Lung (tissue), 17 donors: ENCODE measurements at places on chromosomes 2 and 18. TPM values are rescaled to one million over a fixed set of nuclear protein-coding genes. Genes with fewer than 3 reads are reported as not detected.
A peak's percentile ranks its signal among the peaks of the same experiment; 100 is the strongest.

DNA sequence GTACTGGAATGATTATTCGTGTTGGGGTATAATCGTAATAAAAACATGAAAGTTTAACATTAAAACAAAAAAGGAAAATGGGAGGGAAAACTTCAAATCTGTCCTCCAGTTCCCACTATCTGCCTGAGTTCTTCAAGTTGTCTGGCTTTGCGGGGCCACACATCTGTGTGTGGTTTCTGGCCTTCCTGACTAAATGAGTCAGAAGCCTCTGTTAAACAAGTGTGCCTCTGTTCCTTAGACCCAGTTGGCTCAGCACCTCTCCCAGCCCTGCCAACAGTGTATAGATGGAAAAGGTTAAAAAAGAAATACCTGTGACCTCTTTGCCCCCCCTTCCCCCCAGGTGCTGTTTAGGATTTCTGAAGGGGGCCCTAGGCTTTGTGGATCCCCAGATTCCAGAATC lies 30.2 kb downstream of the XDH start:
- H3K27me3 ChIP-seq: peaks cover 2% of the 10 kb centered on the region
- H3K4me3 ChIP-seq: no peak overlapping the region
- H3K36me3 ChIP-seq: no peaks in the 10 kb centered on the region
- H3K27ac ChIP-seq: no peak overlapping the region

DNA sequence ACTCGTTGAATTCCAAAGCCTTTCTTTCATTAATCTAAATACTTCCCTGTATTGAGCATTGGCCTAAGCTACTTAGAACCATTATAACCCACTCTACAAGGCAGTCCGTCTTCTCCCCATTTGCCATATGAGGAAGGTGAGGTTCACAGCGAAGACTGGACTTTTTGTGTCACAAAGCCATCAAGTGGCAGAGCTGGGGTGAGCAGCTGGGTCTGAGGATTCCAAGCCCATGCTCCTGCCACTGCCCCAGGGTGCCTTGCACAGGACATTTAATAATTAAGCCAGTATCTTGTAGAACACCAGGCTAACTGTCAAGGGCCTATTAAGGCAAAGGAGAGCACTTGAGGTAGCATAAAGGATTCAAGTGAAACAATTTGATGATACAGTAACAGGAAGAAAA lies 68.8 kb upstream of the ZNF397 start:
- no peaks in the 10 kb centered on the region for H3K27me3 ChIP-seq
- no peak overlapping the region for H3K4me3 ChIP-seq
- no peaks in the 10 kb centered on the region for H3K36me3 ChIP-seq
- no peak overlapping the region for H3K27ac ChIP-seq

- H3K27me3 ChIP-seq: no peaks in the 10 kb centered on the region
- H3K4me3 ChIP-seq: no peak overlapping the region
- DNase-seq: no peak
- H3K36me3 ChIP-seq: peaks cover 3% of the 10 kb centered on the region
Observed at GRCh38 chr2:186523791-186524190, 37.7 kb downstream of the ZC3H15 start.

DNA sequence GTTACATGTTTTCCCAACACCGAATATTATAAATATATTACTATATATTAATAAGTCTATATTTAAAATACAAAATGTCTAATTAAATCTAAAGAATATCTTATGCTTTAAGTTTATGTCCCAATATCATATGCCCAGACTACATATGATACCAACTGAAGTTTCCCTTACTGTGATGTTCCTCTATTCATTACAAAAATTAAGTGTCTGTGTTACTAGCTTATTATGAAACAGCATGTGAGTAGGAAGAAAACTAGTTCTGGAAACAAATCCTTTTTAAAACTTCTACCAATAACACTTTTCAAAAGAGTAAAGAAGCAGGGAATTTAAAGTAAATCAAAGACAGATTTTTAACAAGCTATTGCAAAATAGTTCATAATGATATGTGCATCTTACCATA lies 17.8 kb downstream of the HNRNPLL start:
- H3K4me3 ChIP-seq: no peak overlapping the region
- no peak for DNase-seq
- peaks cover 6% of the 10 kb centered on the region for H3K36me3 ChIP-seq
- no peak overlapping the region for H3K27ac ChIP-seq
- peaks cover 15% of the 10 kb centered on the region for H3K4me1 ChIP-seq

DNA sequence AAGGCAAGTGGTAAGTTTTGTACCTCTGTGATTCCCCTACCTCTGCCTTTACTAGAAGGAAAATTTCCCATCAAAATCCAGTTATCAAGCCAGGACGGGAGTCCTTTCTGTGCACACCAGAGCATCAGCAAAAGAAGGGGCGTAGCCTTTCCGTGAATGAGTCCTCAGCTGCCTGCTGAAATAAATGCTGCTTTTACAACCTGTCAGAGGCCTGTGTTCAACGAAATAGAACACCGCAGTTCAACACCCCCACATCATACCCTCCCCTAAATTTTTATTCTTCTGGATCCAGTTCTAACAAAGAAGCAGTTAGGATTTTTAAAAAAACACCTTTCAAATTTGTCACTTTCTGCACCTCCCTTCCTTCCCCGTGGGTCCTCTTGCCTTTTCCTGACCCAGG lies 135.8 kb downstream of the SETBP1 start:
- no peak for DNase-seq
- H3K4me1 ChIP-seq: peaks cover 11% of the 10 kb centered on the region
- H3K4me3 ChIP-seq: no peak overlapping the region
- H3K27me3 ChIP-seq: no peaks in the 10 kb centered on the region
- no peaks in the 10 kb centered on the region for H3K36me3 ChIP-seq

Gene RGPD3
- 0.20 TPM for polyA plus RNA-seq

DNA sequence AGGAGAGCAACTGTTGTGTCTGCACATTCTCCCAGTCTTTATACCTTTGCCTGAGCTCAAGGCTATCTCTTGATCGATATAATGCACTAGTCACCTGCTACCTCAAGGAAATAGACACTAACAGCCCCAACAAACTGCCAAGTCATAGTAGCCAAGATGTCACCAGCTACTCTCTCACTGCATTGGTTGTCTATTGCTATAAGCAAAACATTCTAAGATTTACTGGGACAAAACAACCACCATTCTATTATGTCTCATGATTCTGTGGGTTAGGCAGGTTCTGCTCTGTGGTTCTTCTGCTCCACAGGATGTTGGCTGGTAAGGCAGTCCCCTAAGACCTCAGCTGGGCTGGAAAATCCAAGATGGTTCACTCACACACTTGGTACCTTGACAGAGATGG lies 28.5 kb upstream of the MLPH start:
- no peaks in the 10 kb centered on the region for H3K36me3 ChIP-seq
- DNase-seq: no peak
- peaks cover 19% of the 10 kb centered on the region for H3K4me1 ChIP-seq

DNA sequence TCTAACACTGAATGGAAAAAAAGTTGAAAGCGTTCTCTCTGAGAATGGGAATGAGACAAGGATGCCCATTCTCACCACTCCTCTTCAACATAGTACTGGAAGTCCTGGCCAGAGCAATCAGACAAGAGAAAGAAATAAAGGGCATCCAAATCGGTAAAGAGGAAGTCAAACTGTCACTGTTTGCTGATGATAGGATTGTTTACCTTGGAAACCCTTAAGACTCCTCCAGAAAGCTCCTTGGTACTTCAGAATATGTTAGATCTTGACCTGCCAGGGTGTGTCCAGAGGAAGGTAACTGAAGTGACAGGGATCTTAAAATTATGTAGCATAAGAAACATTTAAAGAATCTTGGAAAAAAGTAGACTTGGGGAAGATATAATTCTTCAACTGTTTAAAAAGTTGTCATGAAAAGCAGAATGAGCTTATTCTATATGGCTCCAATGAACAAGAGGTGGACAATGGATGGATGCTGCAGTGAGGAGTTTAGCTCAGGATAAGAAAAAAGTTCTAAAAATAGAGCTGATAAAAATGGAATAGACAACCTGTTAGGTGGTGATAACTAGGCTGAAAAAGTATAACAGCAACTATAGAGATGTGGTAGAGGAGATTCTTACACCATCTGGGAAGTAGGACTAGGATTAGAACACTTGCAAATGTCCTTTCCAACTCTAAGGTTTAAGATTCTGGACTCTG lies 16.8 kb upstream of the SULT1C4 start:
- H3K4me1 ChIP-seq: no peaks in the 10 kb centered on the region
- no peak for DNase-seq
- H3K27ac ChIP-seq: no peak overlapping the region
- H3K4me3 ChIP-seq: no peak overlapping the region

Gene FBLN7
- 1.0 TPM for polyA plus RNA-seq

Gene IHH
- polyA plus RNA-seq: 0.55 TPM

DNA sequence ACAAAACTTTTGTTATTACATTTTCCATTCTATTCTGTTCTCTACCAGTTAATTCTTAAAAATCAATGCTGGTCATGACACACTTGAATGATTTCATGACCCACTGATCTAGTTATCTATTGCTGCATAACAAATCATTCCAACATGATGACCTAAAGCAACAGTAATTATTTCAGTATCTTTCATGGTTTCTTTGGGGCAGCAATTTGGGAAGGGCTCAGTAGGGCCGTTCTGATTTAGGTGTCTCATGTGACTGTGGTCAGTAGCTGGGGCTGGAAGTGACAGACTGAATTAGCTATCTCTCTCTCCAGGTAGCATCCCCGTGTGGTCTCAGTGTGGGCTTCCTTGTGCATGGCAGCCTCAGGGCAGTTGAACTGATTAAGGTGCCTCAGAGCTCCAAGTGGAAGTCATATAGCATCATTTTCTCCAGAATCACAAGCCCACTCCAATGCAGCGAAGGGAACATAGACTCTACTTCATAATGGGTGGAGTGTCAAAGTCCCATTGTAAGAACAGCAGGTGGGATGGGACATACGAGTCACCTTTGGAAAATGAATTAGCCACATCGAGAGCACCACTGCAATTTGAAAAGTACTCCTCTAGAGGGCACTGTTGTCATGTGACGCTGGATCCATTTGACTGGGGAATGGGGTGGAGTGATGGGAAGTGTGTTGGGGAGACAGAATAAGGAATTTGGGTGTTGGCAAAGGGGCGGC lies 39.1 kb upstream of the FAM136A start:
- H3K4me1 ChIP-seq: no peaks in the 10 kb centered on the region
- H3K27ac ChIP-seq: no peak overlapping the region
- no peaks in the 10 kb centered on the region for H3K27me3 ChIP-seq
- H3K36me3 ChIP-seq: no peaks in the 10 kb centered on the region

GRCh38 chr2:107376909-107377308 lies 449.8 kb upstream of the RGPD4 start:
- H3K4me3 ChIP-seq: no peak overlapping the region
- no peaks in the 10 kb centered on the region for H3K36me3 ChIP-seq

GRCh38 chr2:172113617-172114016 lies 10.9 kb upstream of the DLX2 start:
- no peaks in the 10 kb centered on the region for H3K27me3 ChIP-seq
- no peaks in the 10 kb centered on the region for H3K36me3 ChIP-seq
- peak; percentile 42 for DNase-seq
- no peaks in the 10 kb centered on the region for H3K4me1 ChIP-seq
- no peak overlapping the region for H3K27ac ChIP-seq

DNA sequence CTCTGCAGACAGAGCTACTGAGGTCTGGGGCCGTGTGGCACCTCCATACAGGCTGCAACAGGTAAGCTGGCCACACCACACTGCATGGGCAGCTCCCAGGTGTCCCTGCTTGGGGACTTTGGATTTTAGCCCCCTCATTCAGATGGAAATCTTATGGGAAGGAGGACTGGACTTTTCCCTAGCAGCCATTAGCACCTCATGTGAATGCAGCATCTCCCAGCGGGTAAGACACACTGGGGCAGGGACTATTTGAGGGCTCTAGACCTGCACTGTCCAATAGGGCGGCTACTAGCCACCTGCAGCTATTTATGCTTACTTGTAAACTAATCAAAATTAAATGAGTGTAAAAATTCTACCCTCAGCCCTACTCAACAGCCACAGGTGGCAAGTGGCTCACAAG lies 34.2 kb upstream of the GLI2 start:
- no peak overlapping the region for H3K4me3 ChIP-seq
- peaks cover 9% of the 10 kb centered on the region for H3K4me1 ChIP-seq
- no peak for DNase-seq
- H3K36me3 ChIP-seq: no peaks in the 10 kb centered on the region
- peaks cover 19% of the 10 kb centered on the region for H3K27me3 ChIP-seq
- H3K27ac ChIP-seq: no peak overlapping the region

GRCh38 chr2:212712466-212712865 lies 173.9 kb upstream of the ERBB4 start:
- H3K27me3 ChIP-seq: no peaks in the 10 kb centered on the region
- DNase-seq: peak; percentile 7
- no peaks in the 10 kb centered on the region for H3K4me1 ChIP-seq
- H3K36me3 ChIP-seq: no peaks in the 10 kb centered on the region
- no peak overlapping the region for H3K27ac ChIP-seq

GRCh38 chr2:88697370-88698026 lies 6.0 kb downstream of the RPIA start:
- H3K27me3 ChIP-seq: no peaks in the 10 kb centered on the region
- peaks cover 10% of the 10 kb centered on the region for H3K36me3 ChIP-seq
- no peak for DNase-seq
- H3K4me3 ChIP-seq: no peak overlapping the region
- H3K4me1 ChIP-seq: peaks cover 4% of the 10 kb centered on the region

DNA sequence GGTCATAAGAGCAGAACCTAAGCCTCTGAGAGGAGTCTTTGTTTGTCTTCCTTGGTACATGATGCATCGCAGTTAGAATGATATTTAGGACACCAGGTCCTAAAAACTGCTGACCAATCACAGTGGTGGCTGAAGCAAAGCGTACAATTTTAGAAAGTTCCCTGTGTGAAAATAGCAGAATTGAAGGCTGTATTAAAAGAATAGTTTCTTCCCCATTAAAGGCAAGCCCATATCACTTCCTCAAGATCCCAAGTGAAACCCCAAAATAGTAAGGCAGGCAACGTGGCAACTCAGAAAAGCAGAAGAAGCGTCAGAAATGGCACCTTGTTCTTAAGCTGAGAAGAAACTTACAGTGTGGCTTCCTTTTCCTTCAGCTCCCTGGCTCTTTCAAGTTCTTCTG lies 154.8 kb upstream of the PGAP1 start:
- peaks cover 4% of the 10 kb centered on the region for H3K4me1 ChIP-seq
- no peak overlapping the region for H3K27ac ChIP-seq
- no peak for DNase-seq
- H3K36me3 ChIP-seq: no peaks in the 10 kb centered on the region

DNA sequence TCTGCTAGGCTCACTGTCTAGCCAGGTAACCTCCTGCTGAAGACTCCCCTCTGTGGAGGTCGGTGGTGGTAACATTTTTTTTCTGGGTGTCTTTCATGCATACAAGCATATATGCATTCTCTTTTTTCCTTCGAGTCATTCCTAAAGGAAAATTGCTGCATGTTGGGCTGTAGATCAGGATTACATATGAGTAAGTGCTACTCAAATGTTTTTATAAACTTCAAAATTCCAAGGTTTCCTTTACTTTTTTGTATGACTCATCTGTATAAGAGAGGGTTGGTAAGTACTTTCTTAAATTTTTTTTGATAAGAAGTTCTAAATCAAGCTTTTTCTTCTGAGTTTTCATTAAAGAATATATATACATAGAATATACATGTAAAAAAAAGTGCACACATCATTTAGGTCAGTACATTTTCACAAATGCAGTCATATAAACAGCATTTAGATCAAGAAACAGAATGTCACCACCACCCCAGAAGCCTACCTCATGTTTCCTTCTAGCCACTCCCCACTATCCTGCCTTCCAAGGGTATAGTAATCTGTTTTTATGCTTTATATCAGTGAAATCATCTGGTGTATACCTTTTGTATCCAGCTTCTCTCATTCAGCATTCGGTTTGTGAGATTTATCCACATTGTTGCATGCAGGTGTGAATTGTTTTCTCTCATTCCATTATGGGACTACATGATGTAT lies 128.0 kb upstream of the MAP3K20 start:
- H3K4me1 ChIP-seq: no peaks in the 10 kb centered on the region
- H3K36me3 ChIP-seq: no peaks in the 10 kb centered on the region
- no peak overlapping the region for H3K4me3 ChIP-seq
- no peak overlapping the region for H3K27ac ChIP-seq
- DNase-seq: no peak

Gene FIGN
- 0.42 TPM for polyA plus RNA-seq

- no peaks in the 10 kb centered on the region for H3K27me3 ChIP-seq
- no peak for DNase-seq
- no peak overlapping the region for H3K27ac ChIP-seq
Observed at GRCh38 chr18:10939822-10940221, 209.5 kb downstream of the PIEZO2 start.
